H7 (cell line): ENCODE measurements at places on chromosomes 12 and 14. TPM values are rescaled to one million over a fixed set of nuclear protein-coding genes. Genes with fewer than 3 reads are reported as not detected.

Gene LRP1
- 17.3 and 23.9 TPM in 2 replicates for total RNA-seq

DNA sequence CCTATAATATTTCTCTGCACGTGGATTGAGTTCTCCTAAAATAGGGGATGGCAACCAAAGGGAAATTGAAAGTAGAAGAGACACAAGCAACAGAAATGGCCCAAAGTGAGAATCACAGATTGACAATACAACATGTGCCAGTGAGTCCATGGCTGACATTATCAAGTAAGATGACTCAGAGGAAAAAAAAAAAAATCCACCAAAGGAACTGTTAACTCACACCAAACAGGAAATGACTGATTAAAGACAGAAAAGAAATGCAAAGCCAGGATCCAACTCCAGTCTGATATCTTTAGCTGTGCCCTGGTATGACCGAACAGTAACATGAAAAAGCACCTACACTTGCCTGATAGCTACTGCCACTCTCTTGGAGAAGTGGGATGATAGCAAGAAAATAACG is 485.0 kb downstream of the PRKD1 start:
- no peak for DNase-seq

- DNase-seq: peak; percentile 18
Observed at GRCh38 chr14:75881994-75882393, 99.8 kb downstream of the TGFB3 start.

GRCh38 chr14:68634874-68635595 is 157.8 kb downstream of the ZFP36L1 start:
- no peak for DNase-seq

DNA sequence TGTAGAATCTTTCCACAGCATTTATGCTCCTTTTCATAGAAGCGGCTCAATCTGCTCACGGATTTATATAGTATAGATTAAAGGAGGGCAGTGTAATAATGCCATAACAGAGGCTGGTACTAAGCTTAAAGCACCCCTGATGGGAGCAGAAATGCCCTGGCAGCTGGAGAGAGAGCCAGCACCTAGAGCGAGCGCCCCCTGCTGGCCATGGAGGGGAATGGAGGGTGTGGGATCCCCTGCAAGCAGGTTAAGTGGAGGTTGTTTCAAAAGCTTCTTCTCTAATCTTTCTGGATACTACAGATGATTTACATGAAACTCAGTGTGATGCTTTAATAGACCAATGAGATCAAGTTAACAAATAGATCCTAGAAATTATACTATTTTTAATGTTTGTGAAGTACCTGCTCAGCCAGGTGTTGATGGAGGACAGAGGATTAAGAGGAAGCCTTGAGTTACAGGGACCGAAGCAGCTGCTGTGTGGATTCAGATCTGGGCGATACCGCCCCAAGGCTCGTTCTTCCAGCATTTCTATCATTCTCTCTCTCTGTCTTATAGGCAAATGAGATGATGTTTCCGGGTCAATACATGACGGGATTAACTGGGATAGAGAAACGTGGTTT is 1519.3 kb upstream of the TMEM132C start:
- DNase-seq: peak; percentile 66

DNA sequence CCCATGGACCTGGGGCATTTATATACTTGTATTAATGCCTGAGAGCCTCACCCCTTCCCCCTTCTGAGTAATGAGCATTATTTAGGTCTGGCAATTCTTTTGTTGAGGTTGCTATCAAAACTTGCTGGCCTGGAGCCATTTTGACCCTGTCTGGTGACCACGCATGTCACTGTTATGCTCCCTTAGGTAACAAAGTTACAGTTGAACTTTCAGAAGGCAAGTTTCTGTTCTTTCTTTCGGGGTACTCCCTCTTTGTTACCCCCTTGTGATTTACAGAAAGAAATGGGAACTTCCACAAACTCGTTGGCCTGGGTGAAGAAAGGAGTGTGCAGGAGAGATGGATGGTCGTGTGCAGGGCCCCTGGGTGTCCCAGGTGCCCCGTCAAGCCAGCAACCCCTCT is 305.4 kb downstream of the DPF3 start:
- DNase-seq: no peak

DNA sequence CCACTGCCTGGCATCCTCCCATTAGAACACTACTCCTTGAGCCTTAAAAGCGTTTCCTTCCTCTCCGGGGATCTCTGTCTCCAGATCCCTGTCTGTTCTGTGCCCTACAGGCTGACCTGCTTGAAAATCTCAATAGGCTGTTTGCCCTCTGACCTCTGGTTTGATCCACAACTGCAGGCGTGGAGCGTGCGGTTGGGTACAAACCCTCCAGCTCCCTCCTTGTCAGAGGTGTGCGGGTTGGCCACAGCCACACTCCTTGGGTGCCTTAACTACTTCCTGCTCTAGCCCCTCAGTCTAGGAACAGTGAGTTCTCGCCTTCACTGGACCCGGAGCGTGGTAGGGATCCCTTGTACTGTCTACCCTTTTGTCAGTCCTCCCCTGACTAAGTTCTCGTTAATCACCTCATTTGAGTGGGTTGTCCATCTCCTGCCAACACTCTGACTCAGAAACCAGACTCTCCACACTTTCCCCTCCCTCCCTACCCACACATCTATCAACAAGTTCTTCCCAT is 33.1 kb downstream of the CMKLR1 start:
- DNase-seq: no peak

GRCh38 chr14:62181591-62181990 is 419.4 kb downstream of the SNAPC1 start:
- no peak for DNase-seq

- DNase-seq: no peak
Observed at GRCh38 chr14:89941830-89942377, 12.6 kb downstream of the EFCAB11 start.

Gene C14orf180
- total RNA-seq: not detected in 2 replicates

Gene OVCH1
- total RNA-seq: not detected in 2 replicates

Gene BRI3BP
- 5.0 and 6.7 TPM in 2 replicates for total RNA-seq

DNA sequence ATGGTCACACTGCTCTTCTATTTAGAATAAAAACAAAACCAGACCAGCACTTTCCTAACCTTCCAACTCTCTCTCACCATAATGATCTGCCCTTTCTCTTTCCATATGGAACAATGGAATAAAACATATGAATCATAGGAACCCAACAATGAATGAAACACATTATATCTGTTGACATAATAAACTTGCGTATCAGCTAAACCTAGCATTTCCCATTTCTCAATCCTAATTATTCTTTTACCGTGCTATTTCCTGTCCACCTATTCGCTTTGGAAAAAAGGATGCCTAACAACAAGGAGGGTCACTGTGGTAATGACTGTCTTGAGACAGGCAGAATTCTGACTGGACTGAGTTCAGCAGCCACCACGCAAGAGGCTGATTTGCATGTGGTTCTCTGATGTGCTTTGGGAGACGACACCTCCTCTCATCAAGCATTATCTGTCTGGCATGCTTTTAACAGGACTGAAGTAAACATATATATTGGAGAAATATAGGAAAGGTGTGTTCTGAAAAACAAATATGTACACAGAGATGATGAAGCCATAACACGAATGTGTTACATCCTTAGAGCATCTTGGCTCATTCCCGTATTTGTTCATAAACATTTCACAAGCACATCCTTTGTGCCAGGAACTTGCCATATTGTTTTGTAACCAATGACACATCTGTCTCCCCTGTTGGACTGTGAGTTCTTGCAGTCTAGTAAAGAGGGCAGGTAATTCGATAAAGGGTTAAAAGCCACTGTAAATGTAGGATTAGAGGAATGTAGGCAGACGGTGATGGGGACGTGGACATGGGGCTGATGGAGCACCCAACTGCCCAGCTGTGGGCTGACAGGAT is 87.7 kb downstream of the PTPRB start:
- no peak for DNase-seq

Gene C12orf60
- total RNA-seq: 1.7 and 3.0 TPM in 2 replicates

DNA sequence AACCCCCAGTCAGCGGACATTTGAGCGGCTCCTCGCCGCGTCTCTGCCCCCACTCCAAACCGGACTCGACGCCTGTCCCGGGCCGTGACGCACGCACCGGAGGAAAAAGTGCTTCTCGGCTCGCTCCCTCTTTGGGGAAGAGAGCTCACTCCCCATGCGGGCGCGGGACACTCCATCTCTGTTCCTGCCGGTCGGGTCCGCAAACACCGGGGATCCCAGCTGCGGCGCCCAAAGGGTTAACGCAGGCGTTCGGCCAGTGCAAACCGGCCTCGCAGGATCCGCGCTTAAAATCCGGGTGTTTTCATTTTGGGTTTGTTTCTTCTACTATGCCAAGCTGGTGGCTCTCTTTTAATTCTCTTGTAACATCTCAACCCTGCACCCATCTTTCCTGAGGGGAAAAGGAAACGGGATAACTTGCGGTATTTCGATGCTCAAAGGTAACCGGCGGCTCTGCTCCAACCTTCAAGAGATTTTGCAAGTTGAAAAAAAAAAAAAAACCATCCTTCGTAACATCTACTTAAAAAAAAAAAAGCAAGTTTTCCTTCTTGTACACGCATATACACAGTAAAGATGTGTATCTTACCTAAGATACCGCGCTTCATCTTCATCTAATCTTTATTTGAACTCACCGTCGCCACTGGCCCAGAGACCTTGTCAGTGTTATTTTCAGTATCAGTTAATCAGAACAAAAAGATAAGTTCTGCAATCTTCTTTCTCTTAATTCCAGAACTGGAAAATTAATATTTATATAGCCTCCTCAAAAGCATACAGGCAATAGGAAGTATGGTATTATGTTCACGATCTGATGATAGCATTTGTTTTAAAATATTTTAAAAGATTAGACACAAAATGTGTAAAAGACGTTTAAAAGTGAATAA is 1.6 kb upstream of the ATP2B1 start:
- no peak for DNase-seq

DNA sequence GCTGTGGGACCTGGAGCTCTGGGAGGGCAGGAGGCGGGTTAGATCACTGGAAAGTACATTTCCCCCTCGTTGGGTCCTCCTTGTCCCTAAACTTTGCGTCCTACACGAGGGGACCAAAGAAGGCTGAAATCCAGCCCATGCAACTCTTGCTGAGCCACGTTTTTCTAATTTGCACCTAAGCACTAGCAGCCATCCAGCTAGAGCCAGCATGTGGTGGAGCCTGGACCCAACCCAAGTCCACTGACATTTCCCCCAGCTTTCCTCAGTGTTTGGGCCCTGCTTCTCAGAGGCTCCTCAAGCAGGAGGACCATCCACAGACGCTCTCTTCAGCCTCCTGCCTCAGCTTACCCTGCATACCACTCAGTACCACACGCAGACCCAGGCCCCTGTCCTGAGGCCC is 49.7 kb downstream of the TSPAN11 start:
- DNase-seq: no peak

GRCh38 chr12:82857276-82857675 is 170.6 kb downstream of the TMTC2 start:
- no peak for DNase-seq

DNA sequence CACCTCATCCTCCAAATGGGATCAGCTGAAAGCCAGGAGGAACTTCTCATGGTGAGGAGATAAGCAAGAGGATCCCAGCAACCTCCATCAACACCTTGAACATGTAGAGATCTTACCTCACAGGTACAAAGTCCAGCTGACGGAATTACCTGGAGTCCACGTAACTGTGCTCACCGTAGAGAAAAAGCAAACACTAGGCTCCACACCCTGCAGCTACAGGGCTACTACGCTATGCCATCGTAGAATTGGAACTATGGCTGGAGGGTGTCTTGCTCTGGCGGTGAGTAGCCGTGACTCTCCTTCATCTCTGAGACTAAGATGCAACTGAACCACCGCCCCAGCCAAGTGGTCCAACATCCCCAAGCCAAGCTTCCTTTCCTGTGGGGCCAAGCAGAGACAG is 50.5 kb downstream of the CRY1 start:
- no peak for DNase-seq

- no peak for DNase-seq
Observed at GRCh38 chr12:16796168-16796567, 190.2 kb upstream of the LMO3 start.

- DNase-seq: no peak
Observed at GRCh38 chr14:96727980-96728717, 69.0 kb upstream of the VRK1 start.
